ENCODE measurements at places on chromosomes 13 and 19. TPM values are rescaled to one million over a fixed set of nuclear protein-coding genes. Genes with fewer than 3 reads are reported as not detected.

ZNF701 gene
- total RNA-seq, result 35.8 TPM

LILRB4 gene
- not detected for total RNA-seq

MTIF3 gene
- total RNA-seq, result 39.9 TPM

PLIN4 gene
- total RNA-seq, result not detected

KLK14 gene
- 0.57 TPM for total RNA-seq

KLK15 gene
- not detected for total RNA-seq

MIA gene
- not detected for total RNA-seq

- no peak overlapping the region for H3K27ac ChIP-seq
- H3K4me3 ChIP-seq, result no peak overlapping the region
- no peaks in the 10 kb centered on the region for H3K36me3 ChIP-seq
- no peaks in the 10 kb centered on the region for H3K27me3 ChIP-seq
These were observed 84.0 kb downstream of the SUCLA2 start for GRCh38 chr13:47917022-47917574.

GRCh38 chr19:34228347-34228746 is 26.0 kb upstream of the GARRE1 start:
- peaks cover 65% of the 10 kb centered on the region for H3K36me3 ChIP-seq
- no peaks in the 10 kb centered on the region for H3K27me3 ChIP-seq
- H3K4me1 ChIP-seq, result peaks cover 51% of the 10 kb centered on the region
- H3K4me3 ChIP-seq, result no peak overlapping the region

GRCh38 chr13:42836930-42837690 is 55.7 kb downstream of the FAM216B start:
- H3K36me3 ChIP-seq, result no peaks in the 10 kb centered on the region
- no peak overlapping the region for H3K27ac ChIP-seq
- H3K4me3 ChIP-seq, result no peak overlapping the region
- H3K4me1 ChIP-seq, result peaks cover 8% of the 10 kb centered on the region
- peaks cover 11% of the 10 kb centered on the region for H3K27me3 ChIP-seq

DNA sequence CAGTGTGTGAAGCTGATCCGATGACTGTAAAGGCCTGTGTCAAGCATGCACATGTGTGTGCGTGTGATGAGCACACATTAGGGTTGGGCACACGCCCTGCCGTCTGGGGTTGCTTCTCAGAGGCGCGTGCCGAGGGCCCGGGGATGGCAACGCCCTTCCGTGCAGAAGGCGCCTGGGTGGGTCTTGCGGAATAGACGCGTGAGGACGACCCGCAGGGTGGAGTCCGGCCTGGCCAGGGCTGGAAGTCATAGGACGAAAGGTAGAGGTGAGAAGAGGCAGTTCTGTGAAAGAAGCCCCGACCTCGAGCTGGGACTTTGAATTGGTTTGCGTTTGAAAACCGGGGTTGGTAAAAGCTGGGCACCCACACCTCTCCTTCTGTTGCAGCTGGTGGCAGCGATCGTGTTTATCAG is 35.7 kb downstream of the TMEM255B start:
- H3K27me3 ChIP-seq, result no peaks in the 10 kb centered on the region
- H3K4me1 ChIP-seq, result no peaks in the 10 kb centered on the region
- no peaks in the 10 kb centered on the region for H3K36me3 ChIP-seq
- no peak overlapping the region for H3K4me3 ChIP-seq
- H3K27ac ChIP-seq, result no peak overlapping the region
- no peak for DNase-seq

DNA sequence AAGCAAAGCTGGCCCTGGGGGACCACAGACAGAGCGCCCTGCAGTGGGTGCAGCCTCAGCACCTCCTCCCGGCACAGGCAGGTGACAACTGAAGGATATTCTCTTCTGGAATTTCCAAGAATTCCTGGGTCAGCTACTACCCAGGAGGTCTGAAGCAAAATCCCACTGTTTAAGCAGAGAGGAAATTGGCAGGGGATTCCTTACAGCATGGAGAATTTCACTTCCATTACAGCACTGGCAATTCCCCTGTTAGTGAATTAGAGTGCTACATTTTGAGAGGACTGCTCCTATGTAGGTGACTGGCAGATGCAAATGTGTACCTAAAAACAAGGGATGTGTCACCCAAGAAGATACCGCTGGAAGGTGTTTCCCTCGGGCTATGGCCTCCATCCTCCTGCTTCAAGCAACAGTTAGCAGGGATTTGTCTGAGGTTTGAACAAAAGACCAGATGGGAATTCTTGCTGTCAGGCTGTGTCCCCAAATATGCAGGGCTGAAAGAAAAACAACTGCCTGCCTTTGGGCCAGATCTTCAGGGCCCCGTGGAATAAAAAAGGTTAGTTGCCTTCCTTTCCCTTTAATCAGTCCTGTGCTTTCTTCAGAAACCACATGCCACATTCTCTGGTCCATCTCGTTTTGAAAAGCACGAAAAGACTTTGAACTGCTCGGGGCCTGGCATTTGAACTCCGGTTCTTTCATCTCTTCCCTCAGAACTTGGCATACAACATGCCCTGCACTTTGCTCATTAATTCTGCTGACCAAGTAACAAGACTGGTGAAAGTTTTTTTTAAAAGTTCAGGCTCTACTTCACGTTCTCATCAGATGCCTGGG is 296.4 kb downstream of the DNAJC15 start:
- no peaks in the 10 kb centered on the region for H3K36me3 ChIP-seq
- DNase-seq, result no peak
- H3K4me3 ChIP-seq, result no peak overlapping the region

DNA sequence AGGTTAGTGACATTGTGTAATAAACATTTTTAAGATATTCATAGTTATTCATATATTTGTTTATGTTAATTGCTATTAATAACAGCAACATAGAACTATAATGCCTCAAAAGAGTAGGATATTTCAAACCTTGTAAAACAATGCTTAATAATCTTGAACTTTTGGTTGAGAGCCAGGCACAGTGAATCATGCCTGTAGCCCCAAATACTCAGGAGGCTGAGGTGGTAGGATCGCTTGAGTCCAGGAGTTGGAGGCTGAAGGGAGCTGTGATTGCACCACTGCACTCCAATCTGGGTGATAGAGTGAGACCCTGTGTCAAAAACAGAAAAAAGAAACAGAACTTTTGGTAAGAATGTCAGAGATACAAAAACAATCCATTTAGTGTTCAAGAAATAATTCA is 213.9 kb upstream of the SLITRK1 start:
- no peak overlapping the region for H3K27ac ChIP-seq
- DNase-seq, result no peak
- H3K4me1 ChIP-seq, result no peaks in the 10 kb centered on the region

DNA sequence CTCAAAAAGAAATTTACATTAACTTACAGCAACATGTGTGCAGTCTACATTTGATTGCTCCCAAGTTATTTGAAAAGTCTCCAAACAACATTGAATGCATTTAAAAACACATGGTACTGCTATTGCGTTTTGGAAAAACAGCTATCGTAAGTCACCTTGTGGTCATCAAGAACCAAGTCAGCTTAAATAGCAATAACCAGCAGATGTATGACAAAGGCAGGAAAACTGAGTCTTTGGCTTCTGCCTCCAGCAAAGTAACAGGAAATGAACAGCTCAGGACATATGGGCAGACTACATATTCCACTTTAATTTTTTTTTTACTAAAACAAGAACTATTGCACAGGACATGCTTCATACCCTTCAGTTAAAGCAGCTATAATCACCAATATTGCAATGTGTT is 580.6 kb upstream of the SPRY2 start:
- no peak overlapping the region for H3K4me3 ChIP-seq
- H3K36me3 ChIP-seq, result no peaks in the 10 kb centered on the region
- H3K27ac ChIP-seq, result no peak overlapping the region
- no peaks in the 10 kb centered on the region for H3K27me3 ChIP-seq
